ENCODE measurements at places on chromosomes 11 and 22.

GRCh38 chr11:2525941-2526807 is 81.4 kb downstream of the KCNQ1 start:
- DNase-seq: no peak

- no peak for DNase-seq
These were observed 191.6 kb upstream of the ARHGAP20 start for GRCh38 chr11:110903830-110904229.

DNA sequence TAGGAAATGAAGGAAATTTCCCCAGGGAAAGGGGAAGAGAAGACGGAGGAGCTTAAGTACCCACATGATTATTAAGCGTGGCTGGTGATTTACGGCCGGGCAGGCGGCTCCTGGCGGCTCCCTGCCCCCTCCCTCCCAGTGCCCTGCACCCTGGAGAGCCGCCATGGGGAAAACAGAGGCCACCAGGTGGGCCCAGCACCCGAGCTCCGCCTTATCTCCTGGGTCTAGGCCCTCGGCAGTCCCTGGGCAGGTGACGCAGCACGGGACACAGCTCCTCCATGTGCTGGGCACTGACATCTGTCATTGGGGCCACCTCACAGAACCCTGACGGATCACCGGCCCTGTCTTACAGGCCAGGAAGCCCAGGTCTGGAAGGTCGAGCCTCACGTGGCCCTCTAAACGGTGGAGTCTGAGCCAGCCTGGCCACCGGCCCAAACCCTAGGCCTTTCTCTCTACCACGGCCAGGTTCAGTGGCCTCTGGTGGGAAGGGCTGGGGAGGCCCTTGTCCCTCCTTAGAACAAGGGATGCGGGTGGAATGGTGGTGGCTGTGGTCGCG is 60.2 kb upstream of the PPARA start:
- no peak for DNase-seq

DNA sequence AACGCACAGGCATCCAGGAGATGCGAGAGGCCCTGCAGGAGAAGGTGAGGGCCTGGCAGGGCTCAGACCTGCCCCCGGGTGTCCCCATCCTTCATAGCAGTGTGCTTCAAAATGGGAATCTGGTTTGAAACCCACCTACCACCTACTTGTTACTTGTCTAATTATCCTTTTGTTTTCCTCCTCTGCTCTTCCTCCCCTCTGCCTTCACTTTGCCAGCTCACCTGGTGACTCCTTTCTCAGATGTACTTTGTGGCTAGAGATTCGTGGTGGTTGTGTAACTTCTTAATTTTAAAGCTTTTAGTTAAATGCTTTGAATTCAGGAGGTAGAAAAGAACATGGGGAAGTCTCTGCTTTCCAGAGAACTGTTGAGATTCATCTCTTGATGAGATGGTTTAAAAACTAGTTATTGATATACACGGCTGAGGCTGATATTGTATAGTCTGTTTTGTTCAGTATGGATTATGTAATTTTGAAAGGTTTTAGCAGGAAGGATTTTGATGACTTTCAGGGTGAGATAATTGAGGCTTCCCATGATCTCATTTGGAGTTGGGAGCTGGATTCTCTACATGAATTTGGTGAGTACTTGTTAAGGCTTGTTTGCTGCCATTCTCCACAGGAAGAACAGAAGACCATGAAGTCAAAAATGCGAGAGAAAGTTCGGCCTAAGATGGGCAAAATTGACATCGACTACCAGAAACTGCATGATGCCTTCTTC is 8.0 kb downstream of the SF3B2 start:
- DNase-seq: no peak

- peak; percentile 17 for DNase-seq
These were observed 25.8 kb downstream of the TNRC6B start for GRCh38 chr22:40203572-40203971.

DNA sequence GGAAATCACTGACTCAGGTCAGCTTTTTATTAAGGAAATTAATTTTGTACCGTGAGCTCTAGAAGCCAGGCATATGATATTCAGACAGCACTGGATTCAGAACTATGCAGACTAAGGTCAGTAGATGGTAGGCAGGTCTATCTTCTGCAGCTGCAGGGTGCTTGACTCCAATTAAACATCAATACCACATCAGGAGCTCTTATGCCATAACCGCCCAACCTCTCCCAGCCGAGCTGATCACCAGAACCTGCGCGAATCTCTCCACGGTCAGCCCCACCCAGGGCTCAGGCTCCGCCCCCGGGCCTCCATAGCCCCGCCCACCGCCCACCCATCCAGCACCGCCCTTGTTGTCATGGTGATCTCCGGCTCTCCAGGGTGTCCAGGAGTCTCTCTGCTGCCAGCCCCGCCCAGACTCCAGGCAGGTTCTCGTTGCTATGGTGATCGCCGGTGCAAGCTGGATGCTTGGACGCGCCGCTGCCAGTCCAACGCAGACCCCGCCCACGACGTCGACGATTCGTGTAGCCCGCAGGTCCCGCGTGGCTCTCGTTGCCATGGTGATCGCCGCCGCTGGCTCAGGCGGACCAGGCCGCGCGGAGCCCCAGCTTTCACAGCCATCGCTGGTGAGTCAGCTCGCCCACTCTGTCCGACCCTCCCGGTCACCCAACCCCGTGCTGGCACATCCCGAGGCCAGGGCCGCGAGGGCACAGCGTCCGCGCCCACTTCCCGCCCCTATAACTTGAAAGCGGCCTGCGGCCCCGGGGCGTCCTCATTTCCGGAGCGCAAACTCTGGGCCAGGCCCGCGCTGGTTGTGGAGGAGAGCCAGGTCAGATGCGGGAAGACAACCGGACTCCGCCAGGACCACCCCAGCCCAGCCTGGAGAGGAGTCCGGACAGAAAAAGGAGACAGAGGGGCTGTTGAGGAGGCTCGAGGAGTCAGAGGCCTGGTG is at the start of gene RAB36:
Gene RAB36 (plus strand): TSS at position 546 of the 946 bp plus-strand sequence. CDS start 1,140 bp downstream, outside the sequence.
- peak; percentile 84 for DNase-seq

GRCh38 chr11:19587979-19588378 is 124.7 kb upstream of the NAV2 start:
- DNase-seq: no peak

DNA sequence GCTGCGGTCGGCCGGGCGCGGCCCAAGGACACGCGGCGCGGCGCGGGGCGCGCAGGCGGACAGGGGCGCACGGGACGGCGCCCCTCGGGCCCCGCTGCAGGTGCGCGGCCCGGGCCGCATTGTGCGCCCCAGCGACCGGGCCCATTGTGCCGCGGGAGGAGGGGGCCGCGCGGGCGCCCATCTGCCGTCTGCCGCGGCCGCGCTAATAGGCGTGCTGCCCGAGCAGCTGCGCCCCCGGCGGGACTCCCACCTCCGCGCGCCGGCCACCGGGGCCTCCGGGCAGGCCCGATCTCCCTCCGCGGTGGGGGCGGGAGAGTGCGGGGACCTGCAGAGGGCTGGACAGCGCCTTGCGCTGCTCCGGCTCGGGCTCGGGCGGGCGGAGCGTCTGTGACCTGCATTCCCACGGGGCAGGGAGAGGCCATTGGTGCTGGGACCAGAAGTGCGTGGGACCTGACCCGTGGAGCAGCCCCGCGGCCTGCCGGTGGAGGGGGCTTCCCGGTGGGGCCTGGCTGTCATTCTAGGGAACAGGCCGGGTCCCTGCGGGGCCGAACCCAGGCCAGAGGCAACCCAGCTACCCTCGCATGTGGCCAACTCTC is 933 bp downstream of the BRSK2 start:
- no peak for DNase-seq

- DNase-seq: no peak
These were observed 587 bp downstream of the MYRF start for GRCh38 chr11:61752925-61753521.

DNA sequence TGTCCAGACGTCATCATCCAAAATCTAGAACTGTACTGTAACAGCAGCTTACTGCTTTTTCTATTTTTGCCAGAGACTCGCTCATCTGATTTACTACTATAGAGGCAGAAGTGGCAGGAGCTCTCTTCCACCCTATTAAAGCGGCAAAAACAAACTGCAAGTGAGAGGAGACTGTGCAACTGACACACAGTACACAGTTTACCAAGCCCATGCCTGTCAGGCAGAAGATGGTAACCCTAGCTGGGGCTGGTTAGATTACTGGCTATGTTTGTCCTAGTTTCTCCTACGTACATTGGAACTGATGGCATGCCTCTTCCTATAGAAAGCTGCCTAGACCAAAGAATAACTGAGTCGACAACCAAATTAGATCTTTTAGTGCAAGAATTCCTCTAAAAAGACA is 51.8 kb downstream of the CELF1 start:
- no peak for DNase-seq

DNA sequence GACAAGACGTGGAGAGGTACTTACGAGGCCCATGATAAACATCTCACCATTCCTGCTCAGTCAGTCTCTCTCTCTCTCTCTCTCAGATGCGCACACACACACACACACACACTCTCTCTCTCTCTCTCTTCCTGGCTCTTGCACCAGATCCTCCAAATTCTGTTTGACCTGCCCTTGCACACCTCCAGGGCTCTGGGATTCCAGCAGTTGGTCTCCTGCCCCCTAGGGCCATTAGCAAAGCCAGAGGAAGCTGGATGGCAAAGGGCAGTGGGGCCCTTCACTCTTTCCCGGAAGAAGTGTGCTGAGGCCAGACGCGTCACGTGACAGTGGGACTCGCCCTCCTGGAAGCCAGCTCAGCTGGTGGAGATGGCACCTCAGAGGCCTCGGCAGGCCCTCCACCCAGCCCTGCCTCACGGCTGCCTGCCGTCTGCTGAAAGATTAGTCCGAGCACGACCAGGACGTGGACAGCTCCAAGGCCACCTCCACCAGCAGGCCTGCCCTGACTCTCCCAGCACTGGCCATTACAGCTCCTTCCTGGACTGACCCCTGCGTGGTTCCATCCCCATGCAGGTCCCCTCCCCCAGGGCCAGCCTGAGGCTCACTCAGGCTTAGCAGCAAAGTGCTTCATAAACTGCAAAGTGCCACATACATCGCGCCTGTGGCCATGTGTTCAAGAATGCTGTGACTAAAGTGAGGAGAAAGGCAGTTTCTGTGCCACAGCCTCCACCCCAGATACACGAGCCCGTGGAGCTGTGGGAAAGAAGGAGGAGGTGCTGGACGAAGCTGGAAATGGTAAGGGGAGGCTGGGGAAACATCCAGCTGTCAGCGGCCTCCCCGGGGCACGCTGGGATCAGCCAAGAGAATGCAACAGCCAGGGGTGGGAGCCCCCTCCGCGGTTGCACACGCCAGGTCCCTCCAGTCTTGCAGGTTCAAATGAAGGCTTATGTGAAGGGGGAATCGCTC is 3.7 kb downstream of the PDGFB start:
- DNase-seq: peak; percentile 25

GRCh38 chr11:113528982-113529381 is 53.8 kb upstream of the DRD2 start:
- DNase-seq: no peak

GRCh38 chr11:102564110-102564509 is 33.6 kb upstream of the MMP7 start:
- DNase-seq: no peak

- no peak for DNase-seq
These were observed 1.7 kb downstream of the SMTN start for GRCh38 chr22:31082606-31083376.

DNA sequence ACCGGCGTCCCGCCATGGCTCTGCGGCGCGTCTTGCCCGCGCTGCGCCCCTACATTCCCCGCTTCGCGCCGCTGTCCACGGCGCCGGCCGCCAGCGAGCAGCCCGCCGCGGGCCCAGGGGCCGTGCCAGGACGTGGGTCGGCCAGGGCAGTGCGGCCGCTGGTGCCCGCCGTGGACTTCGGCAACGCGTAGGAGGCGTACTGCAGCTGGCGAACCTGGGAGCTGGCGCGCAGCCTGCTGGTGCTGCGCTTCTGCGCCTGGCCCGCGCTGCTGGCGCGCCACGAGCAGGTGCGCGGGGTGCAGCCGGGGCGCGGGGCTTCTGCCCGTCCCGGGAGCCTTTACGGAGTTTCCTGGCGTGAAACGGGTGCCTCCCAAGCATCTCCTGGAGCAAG is 20.1 kb downstream of the DGCR6L start:
- peak; percentile 35 for DNase-seq

GRCh38 chr11:94768602-94769541 is 716 bp downstream of the AMOTL1 start:
- no peak for DNase-seq

DNA sequence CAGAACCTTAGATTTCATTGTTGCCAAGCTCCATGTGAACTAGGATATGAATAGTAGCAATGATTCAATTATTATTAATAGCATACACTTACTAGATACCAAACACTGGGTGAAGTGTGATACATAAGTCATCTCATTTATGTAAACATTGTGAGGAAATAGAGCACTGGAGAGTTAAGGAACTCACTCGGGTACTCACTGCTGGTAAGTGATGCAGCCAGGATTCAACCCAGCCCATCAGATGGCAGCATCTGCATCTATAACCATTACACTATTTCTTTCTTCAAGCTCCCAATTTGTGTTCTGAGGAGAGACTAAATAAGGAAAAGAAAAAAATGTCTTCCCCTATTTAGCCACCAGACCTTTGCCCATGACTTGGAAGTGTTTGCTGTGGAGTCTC is 10.2 kb upstream of the ALG8 start:
- DNase-seq: no peak

DNA sequence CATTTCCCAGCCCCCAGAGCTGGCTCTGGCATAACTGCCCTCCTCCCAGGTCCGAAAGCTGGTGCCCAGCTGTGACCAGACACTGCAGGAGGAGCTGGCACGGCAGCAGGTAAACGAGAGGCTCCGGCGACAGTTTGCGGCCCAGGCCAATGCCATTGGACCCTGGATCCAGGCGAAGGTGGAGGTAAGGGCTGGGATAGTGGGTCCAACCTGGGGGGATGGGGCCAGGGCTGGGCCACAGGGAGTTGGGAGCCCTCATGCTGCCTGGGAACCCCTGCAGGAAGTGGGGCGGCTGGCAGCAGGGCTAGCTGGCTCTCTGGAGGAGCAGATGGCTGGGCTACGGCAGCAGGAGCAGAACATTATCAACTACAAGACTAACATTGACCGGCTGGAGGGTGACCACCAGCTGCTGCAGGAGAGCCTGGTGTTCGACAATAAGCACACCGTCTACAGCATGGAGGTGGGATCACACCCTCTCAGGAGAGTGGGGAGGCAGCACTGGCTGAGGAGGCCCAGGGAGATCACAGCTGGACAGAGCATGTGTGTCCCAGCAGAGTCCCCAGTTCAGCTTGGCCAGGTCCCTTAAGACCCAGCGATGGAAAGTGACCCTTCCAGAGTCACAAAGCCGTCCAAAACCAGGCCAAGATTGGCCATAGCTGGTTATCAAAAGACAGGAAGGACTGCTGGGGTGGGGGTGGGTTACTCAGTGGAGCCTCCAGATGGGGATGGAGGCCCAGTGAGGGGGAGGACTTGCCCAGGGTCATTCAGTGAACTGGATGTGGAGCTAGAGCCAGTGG is 7.0 kb downstream of the CTSF start:
- no peak for DNase-seq

- DNase-seq: no peak
These were observed 691.4 kb downstream of the BRD1 start for GRCh38 chr22:49136041-49136815.

DNA sequence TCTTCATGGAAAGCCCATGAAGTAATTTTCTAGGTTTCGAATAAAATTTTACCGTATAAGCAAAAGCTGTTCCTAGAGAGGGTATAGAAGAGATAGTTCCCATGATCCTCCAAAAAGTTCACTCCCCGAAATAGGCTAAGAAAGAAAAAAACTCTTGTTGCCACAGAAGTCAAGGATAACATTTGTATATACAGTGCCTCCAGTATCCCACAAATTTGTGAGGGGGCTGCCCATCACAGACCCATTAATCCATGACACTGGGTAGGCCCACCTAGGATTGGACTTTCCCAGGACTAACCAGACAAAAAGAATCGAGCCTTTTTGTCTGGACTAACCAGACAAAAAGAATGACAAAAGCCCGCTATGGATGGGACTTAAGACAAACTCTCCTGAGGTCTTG is 233.0 kb downstream of the DDX10 start:
- DNase-seq: no peak

Data from central memory CD8-positive, alpha-beta T cell (primary cell).